ENCODE measurements at places on chromosomes 6 and 20.

- DNase-seq, result no peak
Observed at GRCh38 chr6:31972709-31973350, 892 bp upstream of the DXO start.

- no peak for DNase-seq
Observed at GRCh38 chr6:53926505-53926904, 131.7 kb downstream of the LRRC1 start.

DNA sequence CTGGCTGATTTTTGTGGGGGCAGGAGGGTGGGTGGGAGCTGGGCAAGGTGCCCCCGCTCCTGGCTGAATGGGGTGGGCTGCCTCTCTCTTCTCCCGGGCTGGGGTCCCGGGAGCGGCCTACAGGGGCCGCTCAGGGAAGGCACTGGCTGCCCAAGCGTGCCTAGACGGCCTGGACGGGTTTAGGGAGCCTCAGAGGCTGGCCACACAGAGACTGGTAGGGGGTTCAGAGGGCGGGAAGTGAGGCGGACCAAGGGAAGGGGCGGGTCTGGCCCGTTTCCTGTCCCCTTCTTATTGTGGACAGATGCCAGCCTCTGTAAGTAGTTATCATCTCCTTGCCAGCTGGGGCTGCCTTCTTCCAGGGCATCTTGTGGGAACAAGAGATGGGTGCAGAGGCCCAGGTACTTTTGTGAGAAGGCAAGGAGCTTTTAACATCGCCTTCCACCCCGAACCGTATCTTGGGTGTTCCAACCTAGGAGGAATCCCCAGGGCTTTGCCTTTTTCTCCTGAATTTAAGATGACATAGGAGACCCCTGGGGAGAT lies 437 bp downstream of the CD40 start:
- no peak for DNase-seq

GRCh38 chr6:16148498-16148897 lies 19.6 kb downstream of the MYLIP start:
- DNase-seq, result no peak

- no peak for DNase-seq
Observed at GRCh38 chr6:35491558-35492257, 5.2 kb downstream of the TEAD3 start.

Data from mesothelial cell of epicardium (in vitro differentiated cells).